Astrocyte of the cerebellum (primary cell): ENCODE measurements at places on chromosomes 2 and 18.

DNA sequence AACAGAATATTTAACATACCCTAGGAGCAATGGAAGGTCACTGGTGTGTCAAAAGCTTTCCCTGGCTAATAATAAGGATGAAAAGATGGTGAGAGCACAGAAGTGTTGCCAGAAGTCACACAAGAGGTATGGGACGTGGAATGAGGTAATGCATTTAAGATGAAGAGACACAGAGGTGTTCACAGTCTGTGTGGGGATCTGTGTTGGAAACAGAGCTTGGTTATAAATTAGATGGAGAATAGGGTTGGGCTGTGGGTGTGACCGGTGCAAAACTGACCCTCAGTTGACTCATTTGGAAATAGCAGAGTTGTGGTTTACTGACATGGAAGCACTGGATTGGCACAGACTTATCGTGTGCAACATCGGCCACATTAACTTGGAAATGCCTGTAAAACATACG is 372.5 kb downstream of the SATB2 start:
- no peak for DNase-seq

DNA sequence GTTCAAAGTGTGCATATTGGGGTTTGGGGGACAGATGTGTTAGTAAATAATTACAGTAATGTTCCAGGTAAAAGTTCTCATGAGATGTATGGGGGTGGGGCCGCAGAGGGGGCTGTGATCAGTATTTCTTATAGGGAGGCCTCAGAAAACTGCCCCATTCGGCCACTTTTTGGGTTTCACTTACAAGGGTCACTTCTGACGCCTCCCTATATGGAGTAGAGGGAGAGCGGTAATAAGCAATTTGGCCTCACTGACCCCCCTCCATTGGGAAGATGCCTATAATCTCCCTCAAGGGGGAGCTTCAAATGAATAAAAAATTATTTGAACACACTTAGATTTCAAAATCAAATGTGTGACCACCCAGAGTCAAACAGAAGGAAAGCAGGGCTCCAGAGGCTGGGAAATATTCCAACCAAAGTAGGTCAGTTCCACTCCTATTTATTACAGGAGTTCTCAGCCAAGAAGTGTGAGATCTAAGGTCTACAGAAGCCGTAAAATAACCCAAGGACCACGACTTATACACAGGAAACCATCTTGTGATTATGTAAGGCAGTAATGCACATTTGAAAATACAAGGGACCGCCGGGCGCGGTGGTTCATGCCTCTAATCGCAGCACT is 2.7 kb downstream of the SCTR start:
- no peak for DNase-seq

- DNase-seq = no peak
Observed at GRCh38 chr2:181364492-181365170, 92.6 kb upstream of the ITGA4 start.

DNA sequence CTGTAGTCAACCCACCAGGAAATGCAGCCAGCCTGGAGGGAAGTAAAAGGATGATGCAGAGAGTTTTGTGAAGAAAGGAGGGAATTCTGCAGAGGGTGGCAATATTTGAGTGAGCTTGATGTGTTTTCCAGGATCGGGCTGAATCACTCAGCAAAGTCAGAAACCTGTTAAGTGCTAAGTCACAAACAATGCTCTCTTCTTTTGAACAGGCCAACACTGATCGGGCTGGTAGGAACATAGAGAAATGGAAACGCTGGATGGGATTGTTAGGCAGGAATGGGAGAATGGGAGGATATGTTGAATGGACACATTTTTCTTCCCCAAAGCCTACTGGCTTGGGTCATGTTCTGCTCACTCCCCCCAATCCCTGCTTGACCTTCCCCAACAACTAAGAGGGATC is 36.6 kb downstream of the KCNS3 start:
- DNase-seq = no peak

GRCh38 chr2:158994920-158995676 is 26.7 kb downstream of the TANC1 start:
- no peak for DNase-seq

DNA sequence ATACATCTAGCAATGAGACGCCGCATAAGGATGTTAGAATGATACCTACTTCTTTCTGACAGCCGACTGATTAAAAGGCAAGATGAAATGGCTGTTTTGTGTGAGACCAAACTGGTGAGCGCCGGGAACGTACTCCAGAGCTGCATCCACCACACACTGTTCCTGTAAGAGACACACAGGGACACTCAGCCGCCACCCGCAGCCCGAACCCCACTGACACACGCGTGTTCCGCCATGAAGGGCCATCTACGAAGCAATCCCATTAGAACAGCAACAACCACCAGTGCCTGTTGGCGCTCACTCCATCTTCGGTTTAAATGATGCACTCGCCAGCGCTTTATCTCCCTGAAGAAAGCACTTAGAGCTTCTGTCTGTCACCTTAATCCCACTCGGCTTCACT is 162.3 kb downstream of the LAMA1 start:
- no peak for DNase-seq

DNA sequence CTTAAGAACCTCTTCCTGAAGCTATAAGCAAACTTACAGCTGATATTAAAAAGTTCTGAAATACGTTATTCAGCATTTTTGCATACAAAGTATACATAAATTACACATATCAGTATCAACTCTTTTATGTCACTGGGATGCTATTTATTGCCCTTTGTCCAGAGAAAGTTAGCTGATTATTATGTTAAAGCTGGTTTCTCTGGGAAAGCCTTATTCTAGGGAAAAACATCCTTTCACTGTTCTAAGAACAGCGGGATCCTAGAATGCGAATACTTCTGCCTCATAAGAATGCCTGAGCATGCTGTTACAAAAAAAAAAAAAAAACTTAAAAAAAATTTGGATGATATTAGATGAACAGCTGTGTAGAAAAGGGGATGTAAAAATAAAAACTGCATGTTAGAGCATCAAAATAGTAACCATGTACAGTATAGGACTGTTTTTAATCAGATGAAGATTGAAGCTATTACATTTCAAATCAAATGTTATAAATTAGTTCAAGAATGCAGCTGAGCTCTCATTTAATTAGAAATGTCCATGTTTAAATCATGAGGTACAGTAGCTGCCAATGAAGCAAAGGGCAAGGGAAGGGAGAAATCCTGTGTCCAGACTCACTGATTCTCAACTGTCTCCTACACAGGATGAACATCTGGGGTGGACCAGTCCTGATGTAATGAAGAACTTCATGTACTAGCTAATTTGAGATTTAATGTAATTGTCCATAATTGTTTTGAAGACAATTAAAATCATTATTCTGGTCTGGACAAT is 8.2 kb downstream of the FTCDNL1 start:
- DNase-seq = no peak

DNA sequence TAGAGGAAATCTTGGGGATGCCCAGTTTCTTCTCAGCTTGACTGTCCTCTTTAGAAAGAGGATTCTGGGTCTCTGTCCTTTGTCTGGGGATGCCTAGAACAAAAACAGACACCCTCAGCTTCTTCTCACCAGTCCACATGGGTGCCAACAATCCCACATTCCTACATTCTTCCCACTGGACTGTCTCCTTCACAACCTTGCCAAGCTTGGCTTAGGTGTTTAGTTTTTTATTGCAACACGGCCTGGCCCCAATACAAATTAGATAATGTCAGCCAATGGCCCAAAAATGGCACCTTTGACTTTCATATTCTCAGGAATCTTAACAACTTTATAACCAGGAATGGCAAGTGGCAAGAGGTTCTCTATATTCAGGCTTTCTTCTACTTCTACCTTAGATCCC is 273.0 kb downstream of the RNF152 start:
- no peak for DNase-seq

DNA sequence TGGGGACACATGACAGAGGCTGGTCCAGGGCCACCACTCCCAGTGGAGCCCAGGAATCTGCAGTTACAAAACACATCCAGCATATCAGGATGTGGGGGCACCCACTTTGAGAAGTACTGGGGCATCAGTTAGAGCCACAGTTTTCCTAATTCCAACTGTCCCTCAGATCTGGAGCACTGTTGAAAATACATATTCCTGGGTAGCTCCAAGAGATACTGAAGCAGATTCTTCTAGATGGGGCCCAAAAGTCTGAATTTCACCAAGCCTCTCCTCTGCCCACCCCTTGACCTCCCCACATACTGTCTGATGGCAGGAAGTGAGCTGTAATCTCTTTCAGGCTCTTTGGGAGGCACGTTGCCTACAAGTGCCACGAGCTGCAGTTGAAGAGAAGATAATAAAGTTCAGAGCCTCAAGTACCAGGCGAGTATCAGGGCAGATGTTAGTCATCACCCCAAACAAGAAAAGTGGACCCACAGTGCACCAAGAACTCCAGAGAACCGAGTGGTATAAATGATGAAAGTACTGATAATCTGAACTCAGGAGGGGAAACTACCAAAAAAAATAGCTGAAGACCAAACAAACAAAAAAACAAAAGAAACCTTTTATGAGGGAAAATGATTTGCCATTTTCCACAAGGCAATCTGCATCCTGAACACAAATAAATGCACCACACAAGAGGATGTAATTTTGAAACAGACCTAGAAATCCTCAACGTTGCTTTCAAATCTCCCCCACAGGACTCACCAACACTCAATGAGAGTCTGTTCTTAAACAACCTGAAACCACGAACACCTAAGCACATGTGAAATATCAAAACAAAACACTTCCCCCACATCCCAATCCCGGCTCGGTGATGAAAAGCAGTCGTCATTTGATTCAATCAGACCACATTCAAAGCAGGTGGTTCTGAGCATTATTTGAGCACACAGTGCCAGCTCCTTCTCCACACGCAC is 98.7 kb downstream of the TCF4 start:
- no peak for DNase-seq

DNA sequence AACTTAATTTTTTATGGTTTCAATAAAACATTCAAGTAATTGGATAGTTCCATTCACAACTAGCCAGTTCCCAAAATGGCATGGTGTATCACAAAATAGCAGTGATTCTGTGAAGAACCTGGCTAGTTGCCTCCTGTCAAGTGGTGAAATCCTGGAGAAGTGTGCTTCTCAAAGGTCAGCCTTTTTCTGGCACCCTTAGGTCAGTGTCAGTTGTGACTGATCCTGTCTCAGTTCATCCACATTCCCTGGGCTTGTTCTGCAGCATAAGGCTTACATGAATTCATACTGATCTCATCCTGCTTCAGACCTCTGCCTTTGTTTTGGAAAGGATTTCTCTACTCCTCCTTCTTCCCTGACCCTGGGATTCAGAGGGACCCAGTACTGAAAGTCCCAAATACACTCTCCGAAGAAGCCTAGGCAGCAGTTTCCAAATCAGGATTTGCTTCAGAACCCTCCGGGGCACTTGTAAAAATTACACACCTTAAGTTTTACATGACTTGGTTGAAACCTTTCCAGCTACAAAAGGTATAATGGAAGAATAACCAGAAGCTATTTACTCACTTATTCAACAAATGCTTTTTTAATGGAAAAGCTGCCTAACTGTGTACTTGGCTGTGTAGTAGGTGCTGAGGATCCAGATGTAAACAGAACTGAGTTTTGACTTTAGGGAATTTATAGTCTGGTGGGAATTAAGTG is 11.0 kb downstream of the MAP3K20 start:
- DNase-seq = no peak

DNA sequence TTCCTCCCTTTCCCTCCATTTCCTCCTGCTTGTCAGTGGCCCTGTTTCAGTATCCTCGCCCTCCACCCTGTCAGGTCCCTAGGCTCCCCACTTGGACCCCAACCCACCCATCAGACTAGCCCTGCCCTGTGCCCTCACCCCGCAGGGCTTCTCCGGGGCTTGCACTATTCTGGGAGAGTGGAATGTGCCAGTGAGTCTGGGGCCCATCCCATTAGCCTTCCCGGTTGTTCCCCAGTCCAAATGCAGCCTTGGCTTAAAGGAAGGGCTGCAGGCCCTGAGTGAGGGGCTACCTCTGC is 45.5 kb downstream of the MYO7B start:
- DNase-seq = no peak

- DNase-seq = peak; percentile 13
Observed at GRCh38 chr2:176088048-176088936, 4.2 kb upstream of the HOXD13 start.

DNA sequence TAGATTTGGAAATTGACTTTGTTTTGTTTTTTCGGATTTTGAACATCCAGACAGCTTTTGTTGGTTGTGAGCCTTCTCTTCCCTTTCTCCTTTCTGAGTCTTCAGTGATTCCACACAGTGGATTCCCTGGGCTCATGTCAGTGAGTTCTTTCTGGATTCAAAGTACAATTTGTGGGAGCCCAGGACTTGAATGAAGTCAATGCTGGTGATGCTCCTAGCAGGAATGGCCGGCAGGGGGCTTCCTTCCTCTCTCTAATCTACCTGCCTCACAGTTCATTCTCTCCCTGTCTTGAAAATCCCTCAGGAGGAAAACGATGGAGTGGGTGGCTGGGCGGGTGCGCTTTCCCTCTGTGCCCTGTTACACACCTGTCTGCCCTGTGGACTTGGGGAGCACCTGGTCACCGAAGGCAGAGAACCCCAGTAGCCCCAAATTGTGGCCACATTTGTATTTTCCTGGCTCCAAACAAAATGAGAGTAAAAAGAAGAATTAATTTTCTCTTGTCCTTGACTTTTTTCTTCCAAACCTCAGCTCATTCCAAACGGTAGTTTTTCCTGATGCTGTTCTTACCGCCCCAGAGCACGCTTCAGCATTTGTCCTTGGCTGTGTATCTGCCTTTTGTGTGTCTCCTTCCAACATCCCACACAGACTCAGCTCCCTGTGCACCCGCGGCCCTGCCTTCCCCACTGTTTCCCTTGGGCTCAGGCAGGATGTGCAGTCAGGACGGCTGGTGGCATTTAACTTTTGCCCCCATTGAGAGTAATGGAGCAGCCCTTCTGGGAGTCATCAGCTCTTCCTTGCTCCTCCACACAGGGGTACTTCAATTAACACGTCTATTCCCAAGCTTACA is 86.6 kb downstream of the MARCO start:
- no peak for DNase-seq

DNA sequence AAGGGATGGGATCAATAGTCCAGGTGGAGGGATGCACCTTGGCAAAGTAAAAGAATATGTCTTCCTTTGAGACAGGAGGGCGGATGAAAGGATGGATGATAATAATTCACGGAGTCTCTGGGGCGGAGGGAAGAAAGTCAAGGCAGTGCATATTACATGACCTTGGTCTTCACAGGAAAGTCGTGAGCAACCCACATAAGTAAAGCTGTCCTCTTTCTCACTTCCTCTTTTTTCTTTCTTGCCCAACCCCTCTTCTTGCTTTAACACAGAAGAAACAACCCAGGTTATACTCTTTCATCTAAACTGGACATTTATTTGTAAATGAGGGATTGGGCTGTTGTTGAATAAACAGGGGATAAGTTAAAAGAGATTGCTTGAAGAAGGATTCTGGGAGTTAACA is 168.7 kb upstream of the SKOR2 start:
- no peak for DNase-seq

- no peak for DNase-seq
Observed at GRCh38 chr2:196172951-196173350, 1.6 kb upstream of the STK17B start.

GRCh38 chr2:104502901-104503300 is 351.0 kb upstream of the POU3F3 start:
- DNase-seq = no peak
